ENCODE measurements at places on chromosomes 7 and 10. TPM values are rescaled to one million over a fixed set of nuclear protein-coding genes. Genes with fewer than 3 reads are reported as not detected.

- DNase-seq: peak; percentile 55
Measured at GRCh38 chr10:27720529-27720928, 25.1 kb downstream of the MKX start.

DNA sequence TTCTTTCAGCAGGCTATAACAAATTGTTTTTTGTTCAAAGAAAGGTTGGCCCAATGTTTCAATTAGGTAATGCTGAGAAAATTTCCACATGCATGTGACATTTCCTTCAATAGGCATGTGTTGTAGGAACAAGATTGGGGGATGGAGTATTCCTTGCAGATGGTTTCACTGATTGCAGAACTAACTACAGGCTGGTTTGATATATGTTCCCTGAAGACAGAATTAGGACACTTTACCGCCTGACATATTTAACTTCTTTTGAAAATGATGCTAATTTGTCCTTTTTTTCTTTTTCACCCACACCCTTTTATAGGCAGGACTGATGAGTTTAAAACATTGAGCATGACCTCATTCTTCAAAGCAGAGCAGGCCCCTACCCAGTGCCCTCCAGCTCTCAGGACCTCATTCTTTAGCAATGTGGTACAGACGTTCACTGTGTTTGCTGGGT is 163.3 kb downstream of the CPED1 start:
- no peak for DNase-seq

DNA sequence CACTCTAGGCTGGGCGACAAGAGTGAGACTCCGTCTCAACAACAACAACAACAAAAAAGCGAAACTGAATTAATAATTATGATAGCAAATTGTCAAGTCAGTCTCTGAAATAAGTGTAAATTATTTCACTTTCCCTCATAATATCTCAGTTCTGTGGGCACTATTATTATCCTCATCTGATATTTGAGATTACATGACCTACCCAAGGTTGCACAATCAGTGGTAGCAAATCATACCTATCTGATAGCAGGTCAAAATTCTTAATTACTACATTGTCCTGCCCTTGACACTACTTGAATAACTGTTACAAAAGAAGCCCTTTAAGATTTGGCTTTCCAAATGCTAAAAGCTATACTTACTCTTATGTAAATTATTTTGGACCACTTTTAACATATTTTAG is 115.2 kb upstream of the GPR22 start:
- DNase-seq: no peak

GRCh38 chr10:61390851-61391250 is 62.3 kb downstream of the TMEM26 start:
- no peak for DNase-seq

DNA sequence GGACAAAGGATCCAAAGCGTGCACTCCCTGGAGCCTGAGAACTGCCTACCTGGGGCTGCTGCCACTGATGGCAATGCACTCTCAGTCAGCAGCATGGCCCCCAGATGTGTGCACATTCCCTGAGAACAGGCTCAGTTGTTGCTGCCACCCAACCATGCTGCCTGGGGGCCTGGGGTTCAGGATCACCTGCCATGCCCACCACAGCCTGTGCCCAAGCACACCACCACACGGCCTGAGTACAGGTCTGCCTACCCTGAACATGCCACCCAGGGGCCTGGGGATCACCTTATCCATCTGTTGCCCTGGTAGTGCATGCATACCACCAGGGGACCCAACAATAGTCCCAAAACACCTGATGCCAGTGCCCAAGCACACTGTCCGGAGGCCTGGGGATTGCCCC is 1174.5 kb downstream of the SORCS1 start:
- DNase-seq: no peak

- DNase-seq: peak; percentile 87
Measured at GRCh38 chr10:29257106-29257783, 31.6 kb upstream of the LYZL1 start.

Gene IFT22
- total RNA-seq: 51.9 TPM

Gene C10orf95
- not detected for total RNA-seq

DNA sequence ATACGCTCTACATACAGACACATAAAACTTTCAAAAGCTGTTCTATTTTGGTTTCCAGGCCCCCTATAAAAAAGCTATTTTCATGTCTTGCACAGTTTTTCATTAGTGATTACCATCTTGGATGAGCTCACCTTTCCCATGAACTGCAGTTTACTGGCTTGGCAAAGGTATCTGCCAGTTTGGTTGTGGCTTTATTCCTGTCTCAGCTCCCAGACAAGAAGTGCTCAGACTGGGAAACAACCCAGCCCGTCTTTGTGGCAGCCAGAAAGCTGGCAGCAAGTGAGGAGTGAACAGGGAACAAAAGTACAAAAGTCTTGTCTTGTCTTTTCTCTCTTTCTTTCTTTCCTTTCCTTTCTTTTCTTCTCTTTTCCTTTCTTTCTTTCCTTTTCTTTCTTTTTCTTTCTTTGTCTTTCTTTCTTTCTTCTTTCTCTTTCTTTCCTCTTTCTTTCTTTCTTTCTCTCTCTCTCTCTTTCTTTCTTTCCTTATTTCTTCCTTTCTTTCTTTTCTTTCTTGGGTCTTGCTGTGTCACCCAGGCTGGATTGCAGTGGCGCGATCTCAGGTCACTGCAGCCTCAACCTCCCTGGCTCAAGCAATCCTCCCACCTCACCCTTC is 138.8 kb downstream of the CFAP58 start:
- peak; percentile 34 for DNase-seq

- DNase-seq: peak; percentile 54
Measured at GRCh38 chr7:131525820-131526219, 30.6 kb downstream of the PODXL start.

GRCh38 chr7:20388084-20388483 is 57.4 kb downstream of the ITGB8 start:
- DNase-seq: no peak

Gene TAS2R4
- total RNA-seq: 0.32 TPM

DNA sequence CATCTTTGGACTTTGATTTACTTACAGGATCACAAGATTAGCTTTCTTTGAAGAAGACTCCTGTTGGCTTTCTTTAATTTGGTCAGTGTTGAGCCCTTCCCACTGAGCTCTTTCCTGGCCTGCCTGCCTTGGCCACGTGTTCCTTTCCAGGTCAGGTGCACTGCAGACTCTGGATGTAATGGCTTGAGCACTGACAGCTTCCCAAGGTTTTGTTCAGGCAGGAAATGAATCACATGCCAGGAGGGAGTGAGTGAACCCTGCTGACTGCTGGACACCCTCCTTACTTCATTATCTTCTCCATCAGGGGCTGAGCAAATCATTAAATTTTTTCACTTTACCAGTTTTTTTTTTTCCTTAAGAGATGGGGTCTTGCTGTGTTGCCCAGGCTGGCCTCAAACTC is 29.8 kb downstream of the SNX10 start:
- DNase-seq: no peak

DNA sequence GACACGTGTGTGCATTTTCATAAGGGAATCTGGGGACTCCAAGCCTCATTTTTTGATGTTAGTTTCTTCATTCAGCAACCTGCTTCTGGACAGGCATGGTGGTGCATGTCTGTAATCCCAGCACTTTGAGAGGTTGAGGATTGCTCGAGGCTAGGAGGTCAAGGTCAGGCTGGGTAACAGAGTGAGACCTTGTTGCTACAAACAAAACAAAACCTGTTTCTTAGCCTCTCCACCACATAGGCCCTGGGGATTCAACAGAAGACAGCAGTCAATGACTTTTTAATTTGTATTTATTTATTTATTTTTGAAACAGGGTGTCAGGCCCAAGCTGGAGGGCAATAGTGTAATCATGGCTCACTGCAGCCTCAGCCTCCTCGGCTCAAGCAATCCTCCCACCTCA is 6.9 kb upstream of the CYTH3 start:
- DNase-seq: no peak

GRCh38 chr10:12822126-12822892 is 179.2 kb downstream of the CCDC3 start:
- no peak for DNase-seq

Gene IL15RA
- total RNA-seq: 0.89 TPM

- DNase-seq: peak; percentile 57
Measured at GRCh38 chr10:74078037-74078436, 72.6 kb downstream of the AP3M1 start.

- peak; percentile 26 for DNase-seq
Measured at GRCh38 chr7:71868797-71869196, 543.3 kb downstream of the CALN1 start.

Gene RSBN1L
- total RNA-seq: 13.3 TPM

DNA sequence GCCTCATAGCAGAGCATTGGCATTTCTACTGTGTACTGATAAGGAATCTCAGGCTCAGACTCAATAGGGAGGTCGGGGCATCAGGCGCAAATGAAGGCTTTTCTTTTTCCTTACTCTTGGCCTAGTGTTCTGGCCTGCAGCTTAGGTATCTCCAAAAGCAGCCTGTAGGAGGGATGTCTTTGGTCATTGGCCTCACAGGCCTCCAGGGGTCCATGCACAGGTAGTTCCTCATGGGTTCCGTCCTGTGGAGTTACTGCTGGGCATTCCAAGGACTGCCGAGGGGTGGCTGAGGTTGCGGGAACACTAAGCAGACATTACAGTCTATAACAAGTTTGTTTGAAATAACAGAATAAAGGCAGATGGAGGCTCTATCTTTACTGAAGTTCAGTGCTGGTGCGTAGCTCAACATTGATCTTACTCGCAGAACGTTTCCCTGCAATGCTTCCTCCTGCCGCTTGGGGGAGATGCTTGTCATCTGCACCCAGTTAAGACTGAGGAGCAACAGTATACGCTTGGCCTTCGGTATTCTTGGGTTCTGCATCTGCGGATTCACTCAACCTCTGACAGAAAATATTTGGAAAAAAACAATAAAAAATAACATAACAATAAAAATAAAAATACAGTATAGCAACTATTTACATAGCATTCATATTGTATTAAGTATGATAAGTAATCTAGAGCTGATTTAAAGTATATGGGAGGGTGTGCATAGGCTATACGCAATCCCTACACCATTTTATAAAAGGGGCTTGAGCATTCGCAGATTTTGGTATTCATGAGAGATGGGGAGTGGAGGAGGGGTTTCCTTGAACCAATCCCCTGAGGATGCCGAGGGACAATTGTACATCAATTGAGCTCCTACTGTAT is 58.9 kb downstream of the SH2D4B start:
- DNase-seq: peak; percentile 47

DNA sequence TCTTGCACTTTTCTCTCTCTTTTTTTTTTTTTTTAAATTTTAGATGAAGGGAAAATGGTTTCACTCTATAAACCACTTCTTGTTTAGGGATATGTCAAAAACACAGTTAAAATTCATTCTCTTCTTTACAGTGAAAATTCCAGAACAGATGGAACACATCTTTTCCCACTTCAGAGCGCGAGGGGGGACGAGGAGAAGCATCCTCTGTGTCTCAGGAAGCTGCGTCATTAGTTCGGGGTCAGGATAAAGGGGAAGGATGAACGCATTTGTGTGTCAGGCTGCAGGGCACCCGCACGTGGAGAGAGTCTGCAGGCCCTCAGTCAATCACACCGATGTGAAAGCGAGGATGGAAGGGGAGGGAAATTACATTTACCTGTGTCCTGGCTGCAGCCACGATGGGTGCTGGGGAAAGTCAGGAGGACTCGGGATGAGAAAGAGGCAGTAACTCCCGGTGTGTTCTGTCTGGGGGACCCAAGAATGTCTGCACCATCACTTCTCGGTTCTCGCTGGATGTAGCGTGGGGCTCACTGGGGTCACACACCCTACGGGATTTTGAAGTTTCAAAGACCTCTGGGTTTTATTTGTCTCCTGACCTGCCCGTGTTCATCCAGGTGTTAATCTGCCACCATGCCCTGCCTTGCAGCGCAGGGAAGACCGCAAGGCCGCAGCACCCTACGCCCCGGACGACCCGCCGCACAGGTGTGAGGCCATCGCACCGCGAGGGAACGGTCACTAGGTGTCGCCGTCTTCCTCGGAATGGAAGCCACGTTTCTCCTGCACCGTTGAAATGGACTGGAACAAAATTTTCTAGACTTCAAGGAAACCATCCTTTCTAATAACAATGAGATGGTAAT is 66.7 kb upstream of the PITRM1 start:
- DNase-seq: peak; percentile 78

Gene LAMB4
- not detected for total RNA-seq

DNA sequence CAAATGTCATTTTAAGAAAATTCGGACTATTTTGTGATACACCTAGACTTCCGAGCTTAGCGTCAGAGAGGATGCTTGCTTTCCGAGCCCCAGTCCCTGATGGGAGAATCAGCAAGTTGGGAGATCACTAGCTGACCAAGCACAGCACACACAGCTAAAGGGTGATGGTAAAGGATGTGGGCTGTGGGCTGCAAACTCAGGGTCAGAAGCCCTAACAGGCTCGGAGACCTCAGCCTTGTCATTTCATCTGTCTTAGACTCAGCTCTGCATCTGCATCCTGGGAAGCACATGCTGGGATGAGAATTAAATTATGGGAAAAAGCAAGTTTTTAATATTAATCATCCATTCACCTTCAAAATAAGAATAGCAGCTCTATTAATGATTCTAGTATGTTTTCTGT is 3.3 kb downstream of the CUBN start:
- no peak for DNase-seq

Data from GM23248 (cell line).